SW 1271 (cell line): ENCODE measurements at places on chromosomes 3 and 15.

DNA sequence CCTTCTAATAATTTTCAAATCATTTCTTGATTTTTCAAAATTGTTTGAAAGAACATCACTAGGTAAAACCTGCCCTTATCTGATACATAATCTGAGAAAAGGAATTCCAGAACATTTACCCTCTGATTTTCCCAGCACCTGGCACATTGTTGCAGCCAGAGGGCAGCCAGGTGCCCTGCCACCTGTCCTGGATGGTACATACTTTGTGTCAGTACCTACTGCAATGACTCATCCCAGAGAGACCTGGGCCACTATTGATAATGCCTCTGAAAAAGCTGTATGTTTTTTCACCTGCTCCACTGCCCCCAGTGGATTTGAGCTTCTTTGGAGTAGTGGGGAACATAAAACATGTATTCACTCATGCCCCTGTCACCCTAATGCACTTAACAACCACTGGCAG, 648.9 kb upstream of the GBE1 start:
- DNase-seq: no peak

- no peak for DNase-seq
Observed at GRCh38 chr3:58679974-58680666, 13.5 kb upstream of the FAM3D start.

DNA sequence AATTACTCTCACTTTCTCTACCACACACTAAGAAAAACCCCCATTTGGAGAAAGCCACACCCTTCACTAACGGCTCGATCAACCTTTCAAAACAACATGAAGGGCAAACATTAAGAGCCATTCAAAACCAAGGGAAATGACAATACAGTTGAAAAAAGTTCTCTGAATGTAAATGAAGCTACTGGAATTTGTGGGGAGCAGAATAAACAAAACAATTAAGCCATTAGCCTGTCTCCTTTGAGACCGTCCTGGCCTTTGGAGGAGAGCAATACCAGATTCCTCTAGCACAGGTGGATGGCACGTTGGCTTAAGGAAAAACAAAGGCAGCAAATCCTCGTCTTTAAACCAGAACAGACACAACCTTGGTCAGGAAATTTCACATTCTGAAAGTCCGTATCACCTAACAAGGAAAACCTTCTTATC, 18.7 kb downstream of the MYO1E start:
- no peak for DNase-seq

- DNase-seq: no peak
Observed at GRCh38 chr3:25427155-25427554, 908 bp upstream of the RARB start.

GRCh38 chr15:65762914-65763787, 28.9 kb downstream of the DENND4A start:
- no peak for DNase-seq

DNA sequence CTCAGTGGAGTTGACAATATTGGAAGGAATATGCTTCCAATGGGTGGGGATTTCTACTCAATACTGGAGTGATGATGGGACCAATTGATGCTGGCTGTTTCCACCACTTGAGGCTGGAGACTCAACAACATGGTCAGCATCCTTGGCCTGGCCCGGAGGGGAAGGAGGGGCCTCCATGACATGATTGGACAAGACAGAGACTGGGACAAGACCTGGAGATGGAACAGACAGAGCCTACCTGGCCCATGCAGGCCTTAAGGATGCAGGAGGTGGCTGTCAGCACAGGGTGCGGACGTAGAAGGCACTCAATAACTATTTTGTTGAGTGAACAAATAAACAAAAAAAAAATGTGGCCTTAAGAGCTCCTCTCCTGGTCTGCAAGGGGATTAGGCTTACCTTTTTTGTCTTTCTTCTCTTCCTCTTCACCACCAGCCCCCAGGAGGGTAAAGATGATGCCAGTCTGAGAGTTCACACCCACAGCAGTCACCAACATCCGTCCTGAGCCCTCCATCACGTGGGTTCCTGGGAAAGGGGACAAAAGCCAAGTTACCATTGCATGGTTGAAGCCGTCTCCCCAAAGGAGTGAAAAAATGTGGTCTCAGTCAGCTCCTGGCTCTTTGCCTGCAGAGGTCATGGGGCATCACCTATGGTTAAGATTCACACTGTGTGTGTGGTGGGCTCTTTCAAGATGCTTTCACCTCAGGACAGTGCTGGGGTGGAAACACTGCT, 67.1 kb upstream of the SEC13 start:
- DNase-seq: no peak
